Activated naive CD4-positive, alpha-beta T cell (primary cell): ENCODE measurements at places on chromosomes 7 and 10.

GRCh38 chr10:65931291-65932070, 994.4 kb upstream of the LRRTM3 start:
- DNase-seq, result no peak

GRCh38 chr10:110546499-110547110, 20.9 kb upstream of the SMC3 start:
- no peak for DNase-seq

GRCh38 chr10:15744217-15744865, 24.6 kb upstream of the ITGA8 start:
- DNase-seq, result no peak

GRCh38 chr7:22316914-22317313, 40.0 kb downstream of the RAPGEF5 start:
- no peak for DNase-seq

GRCh38 chr7:151963895-151964870, 7.9 kb downstream of the GALNTL5 start:
- no peak for DNase-seq

DNA sequence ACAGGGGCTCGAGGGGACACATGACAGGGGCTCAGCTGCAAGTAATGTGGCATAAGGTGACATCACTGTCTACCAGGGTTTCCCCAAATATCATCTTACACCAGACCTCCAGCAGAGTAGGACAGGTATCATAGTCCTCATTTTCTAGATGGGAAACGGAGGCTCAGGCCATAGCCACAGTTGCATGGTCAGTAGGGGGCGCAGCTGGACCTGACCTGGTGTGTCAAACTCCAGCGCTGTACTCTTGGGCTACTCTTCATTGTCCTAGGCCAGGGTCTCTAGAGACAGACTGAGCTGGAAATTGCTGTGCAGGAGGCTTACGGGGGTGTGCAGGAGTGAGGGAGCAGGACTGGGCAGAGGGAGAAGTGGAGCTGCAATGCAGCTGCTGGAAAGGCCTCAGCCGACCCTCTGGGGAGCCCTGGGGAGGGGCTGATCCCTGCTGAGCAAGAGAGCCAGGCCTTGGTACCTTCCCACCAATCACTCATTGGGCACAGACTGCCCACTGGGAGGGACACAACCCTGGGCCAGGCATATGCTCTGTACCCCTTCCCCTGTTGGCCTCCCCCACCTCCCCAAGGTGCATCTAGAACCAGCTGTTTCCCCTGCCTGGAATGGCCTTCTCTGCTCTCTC, 89.9 kb downstream of the CDH23 start:
- DNase-seq, result no peak

DNA sequence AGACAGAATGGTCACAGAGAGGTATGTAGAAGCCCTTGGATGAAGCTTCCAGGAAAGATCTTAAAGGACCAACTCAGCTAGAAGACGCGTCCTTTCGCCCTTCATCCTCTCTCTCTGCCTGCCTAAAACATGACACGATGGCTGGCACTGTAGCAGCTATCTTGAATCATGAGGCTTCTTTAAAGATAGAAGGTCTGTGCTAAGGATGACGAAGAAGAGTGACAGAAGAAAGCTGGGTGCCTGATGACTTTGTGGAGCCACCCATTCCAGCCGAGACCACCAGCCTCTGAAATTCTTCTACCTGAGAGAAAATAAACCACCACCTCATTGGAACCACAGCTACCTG, 25.5 kb downstream of the WDR86 start:
- DNase-seq, result no peak

GRCh38 chr10:76298329-76298728, 866.9 kb downstream of the LRMDA start:
- DNase-seq, result no peak

GRCh38 chr7:121456785-121457359, 60.8 kb upstream of the FAM3C start:
- no peak for DNase-seq
